ENCODE measurements at places on chromosomes 4 and X.
A peak's percentile ranks its signal among the peaks of the same experiment; 100 is the strongest.

DNA sequence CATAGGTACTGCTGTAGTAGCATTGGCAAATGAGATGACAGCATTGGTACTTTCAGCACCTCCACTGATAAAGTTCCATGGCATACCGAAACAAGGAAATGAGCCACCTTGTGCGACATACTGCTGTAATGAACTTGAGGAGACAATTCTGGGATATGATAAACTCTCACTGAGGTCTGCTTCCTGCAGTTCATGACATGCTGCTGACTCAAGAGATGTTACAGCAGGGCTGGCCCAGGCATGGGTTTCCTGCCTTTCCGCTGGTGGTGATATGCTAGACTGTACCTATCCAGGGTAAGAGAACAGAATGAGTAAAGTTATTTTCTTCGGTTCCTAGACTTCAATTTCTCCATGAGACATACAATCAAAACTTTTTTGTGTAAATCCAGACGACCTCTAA, 17.1 kb downstream of the BEND2 start:
- no peak for DNase-seq

DNA sequence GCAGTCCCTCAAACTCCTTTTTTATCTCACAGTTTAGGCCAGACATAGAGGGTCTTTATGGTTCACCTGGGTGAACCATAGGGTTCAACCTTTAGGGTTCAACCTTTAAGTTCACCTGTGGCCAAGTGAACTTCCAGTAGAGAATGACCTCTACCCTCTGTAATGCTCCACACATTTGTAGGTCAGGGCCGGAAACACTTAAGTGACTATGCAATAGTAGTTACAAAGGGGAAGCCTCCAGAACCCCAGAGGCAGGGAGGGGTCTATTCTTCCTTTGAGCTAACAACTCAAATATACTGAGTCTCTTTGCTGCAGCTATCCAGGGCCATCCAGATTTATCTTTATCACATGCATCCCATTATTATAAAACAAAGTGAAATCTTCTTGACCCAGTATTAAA, 100.0 kb downstream of the LARP1B start:
- DNase-seq: no peak

DNA sequence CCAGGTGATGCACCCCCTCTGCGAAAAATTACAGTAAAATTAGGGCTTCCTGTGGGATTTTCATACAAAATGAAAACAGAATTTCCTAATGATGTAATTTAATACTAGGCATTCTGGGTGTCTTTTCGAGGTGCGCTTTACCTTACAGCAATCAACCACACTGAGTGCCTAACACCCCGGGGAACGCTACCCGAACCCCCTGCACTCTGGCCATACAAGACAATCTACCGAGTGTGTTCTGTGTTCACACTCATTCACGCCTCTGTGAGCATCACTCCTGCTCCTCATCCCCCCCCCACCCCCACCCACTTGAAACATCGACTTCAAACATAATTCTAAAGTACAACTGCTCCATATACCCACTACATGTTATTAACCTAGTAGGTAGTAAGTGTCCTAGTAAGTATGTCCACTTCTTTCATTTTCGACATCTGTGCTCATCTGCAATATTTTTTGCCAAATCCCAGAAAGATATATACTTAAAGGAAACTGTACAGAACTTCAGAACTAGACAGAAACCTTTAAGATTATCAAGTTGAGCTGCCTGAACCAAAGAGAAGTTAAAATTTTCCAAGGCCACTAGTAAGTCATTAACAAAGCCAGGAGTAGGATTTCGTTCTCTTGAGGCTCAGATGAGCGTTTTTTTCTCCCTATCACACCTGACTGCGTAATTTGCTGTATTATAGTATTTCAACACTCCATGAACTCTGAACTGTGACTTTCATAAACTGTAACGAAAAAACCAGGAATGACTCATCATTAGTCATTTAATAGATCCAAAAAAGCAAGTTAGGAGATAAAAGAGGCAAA, 80.0 kb downstream of the FAT1 start:
- DNase-seq: no peak

- no peak for DNase-seq
Measured at GRCh38 chrX:86148594-86148993, 343 bp downstream of the DACH2 start.

DNA sequence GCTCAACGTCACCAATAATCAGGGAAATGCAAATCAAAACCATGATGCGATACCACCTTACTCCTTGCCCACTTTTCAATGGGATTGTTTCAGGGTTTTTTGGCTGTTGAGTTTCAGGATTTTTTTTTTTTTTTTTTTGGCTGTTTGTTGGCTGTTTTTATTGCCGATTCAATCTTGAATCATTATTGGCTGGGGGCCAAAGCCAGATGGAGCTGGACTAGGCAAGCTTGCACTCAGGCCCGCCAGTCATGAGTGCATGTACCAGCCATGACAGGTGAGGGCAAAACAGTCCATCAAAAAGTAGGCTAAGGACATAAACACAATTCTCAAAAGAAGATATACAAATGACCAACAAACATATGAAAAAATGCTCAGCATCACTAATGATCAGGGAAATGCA, 13.3 kb downstream of the YIPF7 start:
- DNase-seq: no peak

DNA sequence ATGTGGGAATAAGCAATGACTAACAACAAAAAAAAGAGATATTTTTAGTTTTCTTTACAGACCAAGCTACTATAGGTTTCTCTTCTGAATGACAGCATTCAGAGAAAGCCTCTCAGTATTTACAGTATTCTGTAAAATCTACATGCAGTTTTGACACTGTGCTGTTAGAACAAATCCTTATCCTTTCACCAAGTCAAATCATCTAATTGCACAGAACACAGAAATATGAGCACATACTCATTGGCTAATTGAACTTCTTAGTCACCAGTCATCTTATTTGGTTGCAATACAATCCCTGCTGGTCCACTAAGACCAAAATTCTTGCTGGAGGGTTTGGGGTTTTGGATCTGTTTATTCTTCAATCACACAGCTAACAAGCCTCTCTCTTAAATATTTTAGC, 5.7 kb downstream of the ACOT9 start:
- no peak for DNase-seq

- DNase-seq: peak; percentile 61
Measured at GRCh38 chrX:39397561-39398199, 596.4 kb downstream of the MID1IP1 start.

DNA sequence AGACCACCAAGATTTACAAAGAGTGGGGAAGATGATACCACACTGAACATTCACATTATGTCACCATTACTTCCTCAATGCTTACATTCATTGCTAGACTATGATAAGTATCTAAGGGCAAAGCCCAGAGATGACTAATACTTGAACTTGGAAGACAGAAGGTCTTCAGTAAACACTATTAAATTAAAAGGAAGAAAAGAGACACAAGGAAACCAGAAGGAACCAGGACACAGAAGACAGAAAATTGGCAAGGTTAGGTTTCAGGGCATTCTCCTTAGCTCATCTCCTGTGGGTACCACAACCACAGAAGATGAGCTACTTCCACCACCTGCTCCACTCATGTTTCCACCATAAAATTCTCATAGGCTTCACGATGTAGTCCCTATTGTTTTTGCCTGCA, 64.9 kb downstream of the NLGN4X start:
- DNase-seq: no peak

DNA sequence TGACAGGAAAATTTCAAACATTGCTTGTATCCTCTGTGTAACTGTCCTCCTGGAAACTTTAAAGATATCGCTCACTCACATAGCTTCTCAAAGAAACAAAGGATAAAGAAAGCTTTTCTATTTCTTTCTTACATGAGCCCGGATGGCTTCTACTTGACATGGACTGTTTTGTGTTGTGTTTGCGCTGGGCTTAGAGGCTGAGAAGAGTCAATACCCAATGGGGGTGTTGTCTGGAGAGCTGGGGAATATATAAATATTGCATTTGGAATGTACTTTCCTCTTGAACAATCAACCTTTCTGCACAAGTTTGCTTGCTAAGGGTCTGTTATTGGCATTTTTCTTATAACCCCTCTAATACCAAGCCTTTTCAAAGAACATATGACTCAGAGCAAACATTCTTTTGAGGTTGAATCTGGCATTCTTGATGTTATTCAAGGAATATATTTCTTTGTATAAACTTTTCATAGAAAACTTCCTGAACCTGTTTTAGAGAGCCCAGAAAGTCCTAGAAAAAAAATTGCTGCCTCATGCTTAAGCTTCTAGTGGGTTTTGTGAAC, 331.9 kb downstream of the PACRGL start:
- no peak for DNase-seq

DNA sequence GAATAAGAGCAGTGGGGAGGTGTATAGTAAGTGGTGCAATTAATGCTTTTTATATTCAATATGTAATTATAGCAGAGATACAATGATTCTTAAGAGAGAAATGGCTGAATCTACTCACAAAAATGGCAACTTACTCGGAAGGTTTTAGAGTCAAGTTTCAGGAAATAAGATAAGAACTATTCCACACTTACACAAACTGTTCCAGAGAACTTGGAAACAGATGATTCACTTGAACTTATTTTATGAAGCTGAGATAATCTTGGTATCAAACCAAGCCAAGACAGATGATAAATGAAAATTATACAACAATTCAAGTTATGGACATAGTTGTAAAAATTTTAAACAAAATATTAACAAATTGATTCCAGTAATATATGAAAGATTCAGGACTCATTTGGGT, 311.3 kb upstream of the HS3ST1 start:
- no peak for DNase-seq

GRCh38 chr4:7564242-7564641, 129.5 kb upstream of the PSAPL1 start:
- DNase-seq: no peak

DNA sequence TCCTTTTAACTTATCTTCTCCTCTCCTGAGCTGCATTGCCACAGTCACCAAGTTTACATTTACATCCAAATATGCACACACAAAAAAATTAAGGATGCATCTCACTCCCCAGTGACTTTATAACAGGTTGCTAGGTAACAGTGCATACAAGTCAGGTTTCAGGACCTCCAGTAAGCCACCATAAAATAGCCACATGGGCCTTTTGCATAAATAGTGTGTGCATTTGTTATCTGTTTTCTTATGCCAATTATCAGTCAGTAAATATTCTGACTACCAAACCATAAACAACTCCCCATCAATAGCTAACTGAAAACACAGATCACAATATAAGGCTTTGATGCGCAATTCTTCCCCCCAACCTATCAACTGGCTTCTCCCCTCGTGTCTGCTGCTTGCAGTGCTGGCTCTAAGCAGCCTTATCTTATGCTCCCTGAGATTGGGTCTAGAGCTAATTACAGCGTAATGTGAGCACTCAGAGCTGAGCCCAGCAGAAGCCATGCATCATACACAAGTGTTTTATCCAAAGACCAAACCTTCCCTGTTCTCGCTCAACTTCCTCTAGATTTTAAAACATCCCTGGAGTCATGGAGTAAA, 55.4 kb downstream of the ZNF827 start:
- DNase-seq: no peak

DNA sequence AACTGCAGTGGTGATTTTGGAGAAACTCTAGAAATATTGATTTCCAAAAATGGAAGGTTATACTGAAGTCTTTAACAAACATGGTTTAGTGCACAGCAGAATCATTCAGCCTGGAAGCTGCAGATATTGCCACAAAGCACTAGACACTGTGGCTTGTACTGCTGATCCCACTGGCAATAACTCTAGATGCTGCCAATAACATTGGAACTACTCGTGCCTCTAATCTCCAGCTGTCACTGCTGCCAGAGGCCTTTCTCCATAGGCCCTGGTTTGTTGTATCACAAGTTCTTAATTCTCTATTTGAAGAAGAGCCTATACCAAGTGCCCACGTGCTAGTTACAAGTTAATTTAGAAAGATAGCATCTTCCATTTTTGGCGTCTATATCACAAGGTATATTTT, 19.3 kb downstream of the DMP1 start:
- no peak for DNase-seq

DNA sequence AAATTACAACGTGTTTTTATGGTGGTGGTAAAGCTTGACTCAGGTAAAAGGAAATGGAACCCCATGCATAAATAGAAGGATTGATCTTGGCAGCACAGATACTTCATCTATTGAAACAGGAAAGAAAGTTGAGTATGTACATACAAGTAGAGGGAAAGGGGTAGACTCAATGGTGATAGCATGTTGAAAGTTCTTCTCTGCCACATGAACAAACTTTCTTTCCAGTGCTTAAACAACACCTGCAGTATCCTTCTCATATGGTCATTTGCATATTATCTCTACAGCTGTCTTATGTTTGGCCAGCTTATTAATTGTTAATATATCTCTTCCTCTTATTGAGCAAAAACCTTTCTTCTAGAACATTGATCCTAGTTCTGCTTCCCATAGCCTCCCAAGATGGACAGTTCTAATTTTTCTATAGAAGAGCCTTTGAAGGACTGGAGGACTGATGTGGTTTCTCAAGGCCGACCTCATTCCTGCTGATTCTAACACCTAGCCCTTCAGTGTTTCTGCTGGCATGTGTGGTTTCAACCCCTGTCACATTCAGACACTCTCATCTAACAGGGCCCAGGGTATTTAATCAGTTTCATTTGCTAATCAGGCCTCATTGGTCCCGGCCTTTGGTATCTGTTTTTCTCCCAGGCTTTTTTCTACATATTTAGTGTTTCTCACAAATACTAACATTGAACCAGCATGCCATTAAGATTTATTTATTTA, 108.1 kb upstream of the SPRY1 start:
- no peak for DNase-seq

DNA sequence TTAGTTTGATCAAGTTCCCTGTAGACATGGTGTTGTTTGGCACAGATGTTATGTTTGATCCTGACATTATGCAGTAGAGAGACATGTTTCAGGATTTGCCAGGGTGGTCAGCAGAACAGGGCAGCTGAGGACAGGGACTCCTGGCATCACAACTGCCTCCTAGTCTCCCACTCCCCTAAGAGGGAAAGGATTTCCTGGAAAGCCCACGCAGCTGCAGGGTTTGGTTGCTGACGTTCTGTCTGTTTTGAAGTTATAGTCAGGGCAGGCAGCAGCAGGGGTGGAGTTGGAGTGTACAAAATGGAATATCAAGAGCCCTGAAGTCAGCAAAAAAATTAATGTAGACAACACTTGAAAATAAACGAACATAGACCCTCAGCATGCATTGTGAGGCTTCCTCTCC, 125.4 kb downstream of the CPE start:
- no peak for DNase-seq

GRCh38 chr4:137430171-137430570, 102.1 kb downstream of the PCDH18 start:
- DNase-seq: no peak

DNA sequence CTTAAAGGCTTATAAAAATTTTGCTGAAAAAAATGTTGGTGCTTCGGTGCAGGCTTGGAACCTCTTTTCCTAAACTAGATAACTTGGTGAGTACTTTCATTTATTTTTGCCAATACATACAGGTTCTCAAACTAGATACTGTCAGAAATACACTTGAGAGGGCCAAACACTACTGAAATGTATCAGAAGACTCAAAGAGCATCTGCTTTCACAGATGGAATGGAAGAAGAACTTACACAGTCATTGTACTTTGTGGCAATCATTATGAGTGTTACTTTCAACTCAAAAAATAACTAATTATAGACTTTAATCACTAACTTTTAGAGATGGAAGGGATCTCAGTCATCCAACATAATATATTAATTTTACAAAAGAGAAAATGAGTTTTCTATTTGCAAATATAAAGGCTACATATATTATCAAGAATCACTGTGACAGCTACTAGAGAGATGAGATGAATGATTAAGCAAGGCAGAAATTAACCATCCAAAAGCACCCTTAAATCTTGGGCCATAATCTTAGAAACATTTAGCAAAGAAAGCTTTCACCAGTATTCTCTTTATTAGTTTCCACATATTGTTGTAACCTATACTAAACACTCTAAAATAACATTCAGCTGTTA, 1.0 kb downstream of the ENAM start:
- DNase-seq: no peak
